COR-L47 (cell line): ENCODE measurements at places on chromosomes 6 and 20.
A peak's percentile ranks its signal among the peaks of the same experiment; 100 is the strongest.

- DNase-seq, result no peak
Measured at GRCh38 chr6:126949786-126950185, 168.7 kb upstream of the RSPO3 start.

- DNase-seq, result peak; percentile 0
Measured at GRCh38 chr6:84842525-84843166, 78.2 kb upstream of the TBX18 start.

DNA sequence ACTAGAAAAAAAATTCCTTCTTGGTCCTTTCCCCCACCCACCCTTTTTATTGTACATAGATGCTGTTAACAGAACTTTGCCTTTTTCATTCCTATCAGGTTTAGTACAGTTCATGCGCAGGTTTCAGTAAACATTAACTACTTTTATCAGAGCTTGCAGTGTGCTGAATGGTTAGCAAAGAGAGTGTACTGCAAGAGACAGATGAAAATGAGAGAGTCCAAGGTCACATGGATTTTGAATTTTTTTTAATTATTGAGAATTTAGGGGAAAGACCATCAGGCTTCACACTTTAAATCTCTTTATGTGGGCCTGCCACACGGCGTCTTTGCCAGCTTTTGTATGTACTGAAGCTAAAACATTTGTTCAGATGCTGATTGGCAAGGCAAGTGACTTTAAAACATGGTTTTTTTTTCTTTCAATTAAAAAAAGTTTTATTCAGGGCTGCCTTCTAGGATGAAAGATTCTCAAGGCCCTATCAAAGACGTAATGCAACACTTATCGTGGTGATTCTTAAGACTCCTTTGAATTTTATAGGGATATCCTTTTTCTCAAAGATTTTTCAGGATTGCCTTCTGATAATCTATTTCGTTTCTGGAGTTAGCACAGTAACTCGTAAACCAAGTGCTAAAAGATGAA is 32.2 kb downstream of the RREB1 start:
- no peak for DNase-seq

GRCh38 chr6:15595461-15596173 is 67.2 kb downstream of the DTNBP1 start:
- no peak for DNase-seq

DNA sequence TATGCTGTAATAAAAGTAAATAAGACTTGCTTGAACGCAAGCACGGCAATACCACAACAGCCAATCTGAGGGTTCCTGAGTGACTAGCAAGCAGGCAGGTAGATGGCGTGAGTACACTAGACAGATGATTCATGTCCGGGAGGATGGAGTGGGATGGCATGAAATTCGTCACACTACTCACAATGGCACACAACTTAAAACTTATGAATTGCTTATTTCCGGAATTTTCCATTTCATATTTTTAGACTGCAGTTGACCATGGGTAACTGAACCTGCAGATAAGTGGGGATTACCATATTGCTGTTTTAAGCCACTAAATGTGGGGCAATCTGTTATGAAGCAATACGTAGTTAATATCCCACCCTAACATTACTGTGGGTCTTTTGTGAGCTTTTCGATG is 93.6 kb upstream of the NFATC2 start:
- DNase-seq, result no peak

- DNase-seq, result no peak
Measured at GRCh38 chr6:775863-776262, 82.9 kb upstream of the EXOC2 start.

DNA sequence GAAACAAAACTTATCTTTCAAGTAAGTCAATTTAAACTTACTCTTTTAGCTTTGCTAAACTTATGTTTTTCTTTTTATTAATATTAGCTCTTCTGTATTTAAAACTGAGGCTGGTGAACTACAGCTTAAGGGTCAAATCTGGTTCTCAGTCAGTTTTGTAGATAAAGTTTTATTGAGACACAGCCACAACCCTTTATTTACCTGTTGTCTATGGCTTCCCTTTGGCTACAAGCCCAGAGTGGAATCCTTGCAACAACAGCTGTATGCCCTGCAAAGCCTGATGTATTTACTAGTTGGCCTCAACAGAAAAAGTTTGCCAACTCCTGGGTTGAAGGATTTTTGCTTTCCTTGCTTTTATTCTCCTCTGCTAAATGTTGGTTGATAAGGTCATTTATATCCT is 491.4 kb upstream of the RNF217 start:
- DNase-seq, result no peak

- DNase-seq, result no peak
Measured at GRCh38 chr6:19714434-19715166, 122.6 kb upstream of the ID4 start.

GRCh38 chr6:29494131-29494530 is 6.4 kb upstream of the MAS1L start:
- no peak for DNase-seq

DNA sequence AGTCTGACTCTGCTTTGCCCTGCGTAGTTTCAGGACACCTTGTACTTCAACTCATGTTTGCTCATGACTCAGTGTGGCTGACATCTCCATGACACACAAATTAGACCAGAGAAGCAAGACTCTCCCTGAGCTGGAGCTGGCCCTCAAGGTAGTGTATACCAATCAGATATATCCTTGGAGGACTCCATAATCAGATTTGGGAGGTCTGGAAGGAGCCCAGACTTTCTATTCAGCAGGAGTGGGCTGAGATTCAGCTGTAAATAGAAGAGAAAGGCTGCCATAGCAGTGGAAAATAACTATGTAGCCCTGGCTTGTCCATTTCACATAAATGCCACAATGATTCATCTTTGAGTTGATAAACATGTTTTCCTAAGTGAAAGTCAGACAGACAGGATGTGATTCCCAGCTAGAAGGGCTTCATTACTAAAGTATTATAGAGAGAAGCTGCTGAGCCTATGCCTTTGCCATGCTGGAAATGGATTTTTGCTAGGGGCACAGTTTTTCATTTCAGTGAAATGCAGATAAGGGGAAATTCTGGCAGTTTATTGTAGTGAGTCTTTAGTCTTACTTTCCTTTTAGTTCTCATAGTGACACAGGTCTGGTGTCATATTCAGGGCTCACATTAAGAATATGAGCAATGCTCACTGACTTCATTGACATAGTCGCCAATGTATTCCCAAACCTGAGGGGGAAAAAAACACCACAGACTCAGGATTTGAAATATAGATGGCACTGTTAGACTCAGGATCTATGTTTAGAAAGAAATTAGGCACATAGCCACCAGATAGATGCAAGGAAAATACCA is 95.3 kb downstream of the CLVS2 start:
- DNase-seq, result no peak

DNA sequence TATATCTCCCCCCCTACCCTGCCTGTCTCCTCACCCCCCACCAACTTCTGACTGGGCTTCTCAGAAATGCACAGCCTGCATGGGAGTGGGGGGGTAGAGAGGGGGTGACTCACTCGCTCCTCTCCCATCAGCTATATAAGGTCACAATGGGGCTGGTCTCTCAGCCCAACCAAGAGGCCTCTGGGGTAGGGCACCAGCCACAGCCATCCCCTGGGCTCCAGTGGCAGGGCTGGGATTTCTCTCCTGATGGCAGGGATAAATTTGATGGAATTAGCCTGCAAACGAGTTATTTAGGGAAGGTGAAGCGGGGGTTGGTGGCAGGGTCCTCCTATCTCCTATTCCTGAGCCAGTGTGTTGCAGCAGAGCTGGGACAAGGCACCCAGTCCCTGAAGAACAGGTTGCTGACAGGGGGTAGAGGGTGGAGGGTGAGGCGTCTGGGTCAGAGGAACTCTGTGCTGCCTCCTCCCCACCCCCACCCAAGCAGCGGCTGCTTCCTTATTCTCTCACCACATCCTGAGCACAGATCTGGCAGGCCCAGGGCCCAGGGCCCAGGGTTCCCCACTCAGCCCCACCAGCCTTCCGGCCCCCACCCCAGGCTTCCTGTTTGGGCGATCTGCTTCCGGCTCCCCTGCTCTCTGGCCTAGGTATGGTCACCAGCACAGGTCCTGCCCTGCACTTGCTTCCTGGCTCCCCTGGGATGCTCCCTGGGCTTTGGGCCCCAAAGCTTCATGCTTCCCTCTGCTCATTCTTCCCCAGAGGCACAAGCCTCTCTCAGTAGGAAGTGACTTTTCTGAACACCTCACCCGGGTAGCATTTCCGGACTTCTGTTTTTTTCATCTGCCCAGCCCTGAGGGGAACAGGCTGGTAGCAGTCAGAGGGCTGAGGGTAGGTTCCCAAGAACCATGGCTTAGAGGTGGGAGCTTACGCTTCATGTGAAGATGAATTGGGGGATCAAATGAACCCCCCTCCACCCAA is 4.0 kb downstream of the PPP1R18 start:
- DNase-seq, result no peak

- DNase-seq, result peak; percentile 77
Measured at GRCh38 chr20:63957690-63958441, 1.6 kb upstream of the UCKL1 start.

DNA sequence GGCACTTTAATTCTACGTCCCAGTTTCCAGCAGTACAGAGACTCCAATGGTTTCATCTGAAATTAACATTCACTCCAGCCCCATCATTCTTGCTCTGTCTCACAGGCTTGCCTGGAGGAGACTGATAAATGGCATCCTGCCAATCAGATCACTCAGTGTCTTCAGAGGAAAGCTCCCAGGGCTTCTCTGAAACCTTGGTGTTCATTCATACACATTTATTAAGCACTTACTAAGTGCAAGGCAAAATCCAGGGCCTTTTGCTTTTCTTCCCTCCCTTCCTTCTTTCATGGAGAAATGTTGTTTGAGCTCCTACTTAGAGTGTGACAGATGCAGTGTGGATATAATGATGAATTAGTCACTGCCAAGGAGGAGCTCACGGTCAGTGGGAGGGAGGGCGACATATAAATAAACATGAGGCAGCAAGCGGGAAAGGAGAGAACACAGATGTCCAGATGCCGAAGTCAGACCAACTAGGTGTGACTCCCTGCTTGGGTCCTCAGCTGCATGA is 106.7 kb upstream of the DTNBP1 start:
- DNase-seq, result no peak

- DNase-seq, result no peak
Measured at GRCh38 chr6:118400582-118400981, 147.5 kb upstream of the PLN start.

DNA sequence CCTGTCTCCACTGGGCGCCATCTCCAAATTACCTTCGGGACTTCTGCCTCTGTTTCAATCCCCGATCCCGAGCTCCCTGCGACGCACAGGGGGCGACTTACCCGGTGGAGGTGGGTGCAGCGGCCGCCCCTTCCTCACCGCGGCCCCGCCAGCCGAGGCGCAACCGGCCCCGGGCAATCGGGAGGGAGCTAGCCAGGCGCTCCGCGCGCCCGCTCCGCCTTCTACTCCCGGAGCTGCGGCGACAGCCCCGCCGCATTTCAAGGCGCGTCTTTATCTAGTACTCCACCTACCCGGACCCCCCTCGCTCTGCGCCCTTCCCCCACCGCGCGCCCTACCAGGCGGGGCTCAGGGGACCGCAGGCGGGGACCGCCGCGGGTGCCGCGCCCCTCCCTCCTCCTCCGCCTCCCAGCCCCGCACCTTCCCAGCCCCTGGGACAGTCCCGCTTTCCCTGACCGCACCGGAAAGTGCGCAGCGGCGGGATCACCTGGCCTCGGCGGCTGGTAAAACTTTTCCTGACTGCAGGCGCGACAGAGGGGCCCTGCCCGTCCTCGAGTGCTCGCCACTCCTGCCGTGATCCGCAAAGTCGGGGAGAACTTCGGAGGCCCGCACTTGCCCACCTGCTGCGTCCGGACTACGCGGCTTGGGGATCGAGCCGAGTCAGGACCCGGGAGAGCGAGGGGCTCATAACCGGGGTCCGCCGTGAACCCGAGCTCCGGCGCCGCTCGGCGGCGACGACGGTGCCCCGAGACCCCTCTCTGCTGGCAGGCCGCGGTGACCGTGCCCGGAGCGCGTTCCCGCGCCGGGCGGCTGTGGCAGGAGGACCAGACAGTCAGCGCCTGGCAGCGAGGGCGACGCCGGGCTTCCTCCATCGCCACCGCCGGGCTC is 8.0 kb upstream of the NKX2-2 start:
- peak; percentile 25 for DNase-seq

- DNase-seq, result no peak
Measured at GRCh38 chr6:158505194-158505593, 54.7 kb upstream of the TMEM181 start.

DNA sequence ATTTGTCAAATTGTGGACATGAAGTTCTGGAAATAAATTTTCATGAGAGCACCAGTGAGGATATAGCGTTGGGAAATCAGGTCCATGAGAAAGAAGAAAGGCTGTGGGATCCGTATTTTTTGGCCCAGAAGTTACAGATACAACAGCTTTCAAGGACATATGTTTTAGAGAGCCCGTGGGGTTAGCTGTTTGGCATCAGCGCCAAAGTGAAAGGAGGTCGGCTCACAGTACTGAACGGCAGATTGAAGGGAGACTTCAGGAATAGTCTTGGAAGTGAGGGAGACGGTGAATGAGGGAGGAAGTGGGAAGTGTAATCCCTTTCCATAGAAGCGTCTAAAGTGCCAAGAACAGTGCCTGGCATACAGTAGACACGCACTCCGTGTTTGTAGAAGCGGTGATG is 31.8 kb downstream of the ZDHHC14 start:
- no peak for DNase-seq

GRCh38 chr20:29744071-29744470 is 1513.4 kb upstream of the DEFB115 start:
- no peak for DNase-seq

GRCh38 chr6:116004841-116005815 is 55.6 kb downstream of the FRK start:
- DNase-seq, result no peak

- DNase-seq, result no peak
Measured at GRCh38 chr6:81214414-81215091, 537.9 kb downstream of the TENT5A start.

DNA sequence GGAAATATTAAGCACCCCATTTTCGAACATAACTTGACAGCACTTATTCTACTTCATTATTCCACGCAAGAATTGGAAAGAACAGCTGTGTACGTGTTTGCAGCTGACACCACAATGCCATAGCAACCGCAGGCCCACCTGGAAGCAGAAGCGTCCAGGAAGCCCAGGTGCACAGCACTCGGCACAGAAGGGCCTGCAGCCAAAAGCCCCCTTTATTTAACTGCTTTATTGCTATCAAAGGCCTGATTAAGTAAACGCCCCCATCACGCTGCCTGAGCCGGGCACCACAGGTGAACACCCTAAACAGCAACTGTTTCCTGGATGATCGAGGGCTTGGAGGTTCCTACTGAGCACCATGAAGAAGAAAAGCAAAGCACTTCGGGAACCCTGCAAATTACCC is 6.3 kb downstream of the TAF4 start:
- DNase-seq, result no peak

GRCh38 chr6:21441386-21441785 is 152.2 kb upstream of the SOX4 start:
- DNase-seq, result no peak

GRCh38 chr20:61976644-61977418 is 88.8 kb downstream of the TAF4 start:
- DNase-seq, result peak; percentile 65

- DNase-seq, result no peak
Measured at GRCh38 chr6:169832247-169832948, 81.0 kb downstream of the ERMARD start.
